Activated CD4-positive, alpha-beta memory T cell treated with anti-CD3 and anti-CD28 coated beads, Interleukin-2, amount 10 ng/mL, durations not matched to agents 7 days and 5 days (primary cell): ENCODE measurements at places on chromosomes 7 and 10.

- no peak for DNase-seq
Measured at GRCh38 chr10:90352288-90352687, 505.6 kb downstream of the HTR7 start.

GRCh38 chr10:24545585-24545984 is 178.1 kb downstream of the ARHGAP21 start:
- no peak for DNase-seq

GRCh38 chr10:132229834-132230556 is 43.2 kb downstream of the DPYSL4 start:
- peak; percentile 43 for DNase-seq

DNA sequence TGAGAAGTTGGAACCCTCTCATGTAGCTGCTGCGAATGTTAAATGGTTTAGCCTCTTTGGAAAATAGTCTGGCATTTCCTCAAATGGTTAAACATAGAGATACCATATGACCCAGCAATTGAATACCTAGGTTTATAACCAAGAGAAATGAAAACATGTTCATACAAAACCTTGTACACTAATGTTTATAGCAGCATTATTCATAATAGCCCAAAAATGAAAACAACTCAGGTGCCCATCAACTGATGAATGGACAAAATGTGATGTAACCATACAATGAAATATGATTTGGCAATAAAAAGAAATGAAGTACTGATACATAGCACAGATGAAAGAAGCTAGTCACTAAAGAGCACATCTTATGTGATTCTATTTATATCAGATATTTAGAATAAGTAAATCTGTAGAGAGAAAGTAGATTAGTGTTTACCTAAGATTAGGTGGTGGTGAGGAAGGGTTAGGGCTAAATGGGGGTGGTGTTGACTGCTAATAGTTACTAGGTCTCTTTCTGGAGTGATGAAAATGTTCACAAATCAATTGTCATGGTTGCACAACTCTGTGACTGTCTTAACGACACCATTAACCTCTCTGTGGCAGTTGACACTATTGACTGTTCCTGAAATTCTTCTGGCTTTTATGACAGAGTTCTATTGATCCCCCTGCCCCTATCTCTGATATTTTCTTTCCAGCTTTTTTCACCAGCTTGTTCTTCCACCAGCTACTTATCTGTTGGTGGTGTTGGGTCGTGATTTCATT is 35.2 kb downstream of the VCL start:
- DNase-seq = no peak

DNA sequence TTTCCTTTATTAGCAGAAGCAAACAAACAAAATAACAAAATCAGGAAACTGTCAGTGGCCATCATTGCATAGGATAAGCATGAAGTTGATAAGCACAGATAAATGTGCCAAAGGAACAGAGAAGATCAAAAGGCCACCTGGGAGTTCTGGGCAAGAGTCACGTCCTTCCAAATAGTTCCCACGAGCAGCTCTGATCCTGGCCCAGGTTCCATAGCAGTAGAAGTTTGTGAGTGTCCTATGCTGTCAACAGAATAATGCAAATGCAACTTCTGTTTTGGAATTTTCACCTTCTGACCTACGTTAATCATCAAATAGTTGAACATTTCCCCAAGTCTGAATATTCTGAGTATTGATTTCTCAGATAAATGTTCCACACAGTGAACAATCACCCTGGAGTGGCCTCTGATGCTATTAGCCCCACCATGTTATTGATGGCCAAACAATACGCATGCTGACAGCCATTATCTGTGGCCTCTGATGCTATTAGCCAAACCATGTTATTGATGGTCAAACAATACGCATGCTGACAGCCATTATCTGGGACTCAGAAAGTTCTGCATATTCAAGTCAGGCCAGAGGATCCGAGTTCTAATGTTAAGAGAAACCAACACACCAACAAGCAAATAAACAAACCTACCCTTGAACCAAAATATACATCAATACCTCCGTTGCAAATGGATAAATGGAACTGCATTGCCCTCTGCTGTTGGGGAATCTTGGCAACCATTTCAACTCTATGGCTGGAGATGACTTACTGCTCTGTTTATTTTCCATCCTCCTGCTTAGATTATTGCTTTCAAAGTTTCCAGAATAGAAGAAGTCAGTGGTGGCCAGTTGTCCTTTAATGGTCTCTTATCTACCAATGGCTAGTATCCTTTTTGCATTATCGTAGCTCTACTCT is 63.3 kb downstream of the MRC1 start:
- no peak for DNase-seq

GRCh38 chr7:133155642-133156041 is 73.8 kb upstream of the CHCHD3 start:
- no peak for DNase-seq

DNA sequence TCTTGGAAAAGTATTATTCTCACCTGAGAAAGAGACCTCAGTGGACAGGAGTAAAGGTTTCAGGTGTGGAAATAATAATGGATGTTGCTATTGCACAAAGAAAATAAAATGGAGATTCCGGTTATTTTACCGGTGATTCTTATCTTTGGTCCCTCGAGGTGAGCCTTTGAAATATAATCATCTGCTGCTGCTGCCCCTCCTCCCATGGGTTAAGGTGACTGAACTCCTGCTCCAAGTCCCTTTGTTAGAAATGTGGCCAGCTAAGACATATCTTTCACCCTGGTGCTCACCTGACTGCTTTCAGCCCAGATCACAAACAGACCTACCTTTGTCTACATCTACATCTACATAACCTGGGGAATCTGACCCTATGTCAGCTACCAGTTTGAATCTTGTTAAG is 5.7 kb downstream of the CUBN start:
- no peak for DNase-seq
